ENCODE measurements at places on chromosomes 5 and 9. TPM values are rescaled to one million over a fixed set of nuclear protein-coding genes. Genes with fewer than 3 reads are reported as not detected.

DNA sequence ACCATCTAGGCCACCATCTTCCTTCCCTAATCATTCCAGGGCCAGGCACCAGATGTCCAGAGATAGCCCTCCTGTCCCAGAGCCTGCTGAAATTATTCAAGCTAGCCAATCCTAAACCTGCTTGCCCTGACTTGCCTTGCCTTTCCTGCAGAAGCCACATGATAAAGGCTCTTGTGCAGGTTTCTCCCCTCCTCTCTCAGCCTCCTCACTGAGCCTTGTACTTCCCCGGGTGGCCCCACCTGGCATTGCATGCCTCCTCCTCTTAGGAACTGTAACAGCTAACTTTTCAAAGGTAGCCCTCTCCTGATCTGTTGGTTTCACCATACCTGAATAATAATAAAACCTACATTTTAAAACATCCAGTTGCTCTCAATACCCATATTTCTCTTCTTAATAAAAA lies 42.6 kb downstream of the DIRAS2 start:
- DNase-seq = no peak

- no peak for DNase-seq
These were observed 953.8 kb downstream of the NR2F1-AS1 start for GRCh38 chr5:92627186-92627585.

GRCh38 chr5:14590949-14591348 lies 9.4 kb downstream of the OTULINL start:
- DNase-seq = no peak

DNA sequence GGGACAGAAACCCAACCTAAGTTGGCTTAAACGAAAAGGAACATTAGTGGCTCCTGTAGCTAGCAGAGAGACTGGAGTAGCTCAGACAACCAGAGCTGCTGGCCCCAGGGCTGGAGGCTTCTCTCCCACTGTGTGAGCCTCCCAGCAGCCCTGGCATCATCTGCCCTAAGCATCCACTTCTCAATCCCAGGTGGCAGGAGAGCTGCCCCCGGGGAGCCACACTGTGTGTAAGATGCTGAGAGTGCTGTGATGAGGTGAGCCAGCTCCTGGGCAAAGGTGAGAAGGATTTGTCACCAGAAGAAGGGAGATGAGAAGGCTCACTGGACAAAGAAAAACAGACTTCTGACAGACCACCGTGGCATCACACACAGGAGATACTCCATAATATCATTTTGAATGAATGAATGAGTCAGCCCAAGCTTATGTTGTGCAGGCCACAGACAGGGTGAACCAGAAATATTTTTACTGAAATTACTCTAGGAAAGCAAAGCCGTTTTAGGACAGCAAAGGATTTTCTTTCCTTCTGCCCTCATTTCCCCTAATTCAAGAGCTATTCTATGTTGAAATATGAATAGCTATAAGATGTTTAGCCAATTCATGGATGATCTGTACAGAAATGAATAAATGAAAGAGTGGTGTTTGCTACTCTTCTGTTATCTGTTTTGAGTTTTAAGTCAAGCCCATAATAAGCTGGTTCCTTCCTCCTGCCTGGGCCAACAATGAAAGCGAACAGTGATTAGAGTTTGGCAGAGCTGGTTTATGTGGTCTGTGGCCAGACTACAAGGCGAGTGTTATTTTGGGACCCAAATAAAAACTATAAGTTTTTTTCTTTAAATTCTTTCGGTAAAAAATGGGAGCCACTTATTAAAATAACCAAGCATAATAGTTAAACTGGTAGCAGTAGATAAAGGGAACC lies 57.4 kb upstream of the ECM2 start:
- DNase-seq = no peak

GRCh38 chr5:89707891-89708290 lies 701.7 kb downstream of the CETN3 start:
- no peak for DNase-seq

DNA sequence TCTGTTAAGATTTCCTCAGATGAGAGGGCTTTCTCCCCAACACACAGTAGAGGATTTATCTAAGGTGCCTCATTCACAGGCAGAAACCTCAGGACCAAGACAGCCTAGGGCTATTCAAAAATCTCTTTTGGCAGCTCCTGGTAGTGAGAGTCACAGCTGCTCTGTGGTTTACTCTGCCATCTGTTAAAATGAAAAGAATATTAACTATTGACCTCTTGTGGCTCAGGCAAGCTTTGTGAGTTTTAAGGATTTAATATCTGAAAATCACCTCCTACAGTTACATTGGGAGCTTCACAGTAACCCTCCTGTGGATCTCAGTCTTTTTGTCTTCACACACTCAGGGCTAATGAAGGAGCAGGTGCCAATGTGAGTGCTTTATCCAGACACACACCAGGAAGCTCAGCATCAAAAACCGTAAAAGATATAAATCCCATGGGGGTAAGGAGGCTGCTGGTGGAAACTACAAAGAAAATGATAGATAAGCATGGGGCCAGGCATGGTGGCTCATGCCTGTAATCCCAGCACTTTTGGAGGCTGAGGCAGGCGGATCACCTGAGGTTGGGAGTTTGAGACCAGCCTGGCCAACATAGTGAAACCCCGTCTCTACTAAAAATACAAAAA lies 29.7 kb downstream of the PPP1R2B start:
- no peak for DNase-seq

GRCh38 chr9:114538241-114538640 lies 33.0 kb upstream of the WHRN start:
- no peak for DNase-seq

DNA sequence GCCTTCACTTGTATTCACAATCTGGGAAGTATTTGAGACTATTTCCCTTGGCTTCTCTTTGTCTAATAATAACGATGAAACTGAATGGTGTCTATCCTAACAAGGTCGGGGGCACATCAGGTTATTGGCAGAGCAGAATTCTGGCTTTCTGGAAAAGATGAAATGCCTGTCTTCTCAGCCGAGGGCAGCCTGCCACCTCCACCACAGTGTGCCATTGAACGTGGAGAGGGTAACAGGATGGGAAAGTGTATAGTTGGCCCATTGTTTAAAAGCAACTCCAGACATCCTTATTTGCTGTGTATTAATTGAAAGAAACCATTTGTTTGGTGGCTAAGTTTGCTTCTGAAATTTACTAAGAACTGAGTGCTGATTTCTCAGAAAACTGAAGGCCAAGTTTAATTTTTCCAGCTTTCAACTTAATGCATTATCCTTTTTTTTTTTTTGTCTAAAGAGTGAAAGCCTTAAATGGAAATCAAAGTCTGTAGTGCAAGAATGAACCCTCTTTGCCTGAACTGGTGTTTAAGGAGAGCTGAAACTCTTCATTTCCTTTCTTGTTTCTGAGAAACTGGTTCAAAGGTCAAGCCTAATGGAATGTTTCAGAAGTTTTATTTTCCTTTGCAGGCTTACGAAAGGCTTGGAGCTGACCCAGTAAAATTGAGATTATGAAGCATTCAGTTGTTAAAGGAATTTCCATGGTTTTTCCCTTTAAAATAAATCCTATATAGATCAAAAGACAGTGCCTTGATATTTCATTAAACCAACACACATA lies 563.7 kb upstream of the DAP start:
- DNase-seq = no peak

DNA sequence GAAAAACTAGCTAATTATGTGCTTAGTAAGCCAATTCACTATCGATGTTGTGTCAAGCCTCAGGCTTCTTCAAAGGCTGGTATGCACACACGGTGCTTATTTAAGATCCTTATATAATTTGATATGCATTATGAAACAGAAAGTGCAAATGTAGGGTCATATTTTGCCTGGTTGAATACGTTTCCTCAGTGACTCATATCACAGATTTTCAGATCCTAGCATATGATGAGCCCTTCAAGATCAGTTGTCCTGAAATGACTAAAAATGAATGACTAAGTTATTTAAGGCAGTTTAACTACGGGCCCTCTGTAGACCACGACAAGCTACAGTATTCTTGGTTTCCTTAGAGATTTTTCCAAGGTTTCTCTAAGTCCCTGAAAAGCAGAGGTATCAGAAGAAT lies 778.3 kb downstream of the PRELID2 start:
- no peak for DNase-seq

- no peak for DNase-seq
These were observed 38.9 kb downstream of the ZNF608 start for GRCh38 chr5:124707520-124707919.

GRCh38 chr5:133696782-133697507 lies 84.6 kb upstream of the FSTL4 start:
- no peak for DNase-seq

DNA sequence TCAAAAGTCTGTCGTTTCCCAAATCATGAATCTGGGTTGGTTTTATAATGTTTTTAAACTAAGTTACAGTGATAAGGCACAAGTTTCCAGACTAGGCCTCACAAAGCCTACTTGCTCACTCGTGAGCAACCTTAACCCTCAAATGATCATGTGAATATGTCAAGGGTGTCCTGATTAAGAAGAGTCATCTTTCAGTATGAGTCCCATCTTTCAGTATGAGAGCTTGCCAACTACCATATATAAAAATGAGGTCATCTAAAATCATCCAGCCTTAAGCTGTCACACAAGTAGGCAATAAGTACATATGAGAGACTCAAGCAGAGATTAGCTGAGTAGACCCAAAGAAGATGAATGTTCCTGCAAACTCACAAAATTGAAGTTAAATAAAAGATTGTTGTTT lies 668.4 kb upstream of the FAM174A start:
- no peak for DNase-seq

GRCh38 chr5:115375893-115376292 lies 79.4 kb upstream of the CCDC112 start:
- no peak for DNase-seq

DNA sequence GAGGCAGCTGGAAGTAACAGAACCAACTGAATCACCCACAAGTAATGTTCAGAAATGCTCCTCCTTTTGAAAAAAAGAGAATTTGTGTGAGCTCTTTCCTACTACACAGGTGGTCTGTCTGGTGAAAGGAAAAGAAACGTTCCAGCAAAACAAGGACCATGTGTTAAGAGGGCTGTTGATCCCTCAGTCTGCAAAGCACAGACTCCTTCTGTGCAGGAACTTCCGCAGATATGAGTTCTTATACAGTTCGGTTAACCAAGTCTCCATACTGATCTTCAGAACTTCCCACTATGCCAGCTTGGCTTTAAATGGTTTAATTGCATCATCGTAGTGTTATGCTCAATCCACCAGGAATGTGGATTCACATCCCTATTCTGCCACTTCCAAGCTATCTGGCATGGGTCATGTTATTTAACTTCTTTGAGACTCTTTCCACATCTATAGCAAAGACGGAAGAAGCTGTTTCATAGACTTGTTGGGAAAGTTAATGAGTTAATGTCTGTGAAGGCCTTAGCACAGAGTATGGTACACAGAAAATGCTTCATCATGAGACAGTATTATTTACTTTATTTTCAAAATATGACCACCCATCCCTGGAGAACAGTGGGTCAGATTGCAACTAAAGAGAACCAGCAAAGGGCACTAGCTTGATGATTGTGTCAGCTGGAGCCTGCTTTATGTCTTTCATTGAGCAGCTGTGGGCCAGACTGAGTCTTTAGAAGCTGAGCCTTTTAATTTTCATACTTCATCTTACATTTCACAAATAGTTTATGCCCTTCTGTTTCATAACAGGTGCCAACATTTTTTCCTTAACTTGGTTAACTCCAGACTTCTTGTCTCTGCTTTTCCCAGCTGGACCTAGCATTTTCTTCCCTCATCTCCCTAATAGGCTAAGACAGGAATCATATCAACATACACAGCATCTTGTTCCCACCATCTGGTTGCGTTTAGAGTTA lies 89.9 kb downstream of the MAMDC2 start:
- DNase-seq = no peak

GRCh38 chr9:135048046-135048757 lies 39.3 kb upstream of the OLFM1 start:
- no peak for DNase-seq

GRCh38 chr5:115068239-115069086 lies 101.2 kb downstream of the TRIM36 start:
- DNase-seq = peak; percentile 76

DNA sequence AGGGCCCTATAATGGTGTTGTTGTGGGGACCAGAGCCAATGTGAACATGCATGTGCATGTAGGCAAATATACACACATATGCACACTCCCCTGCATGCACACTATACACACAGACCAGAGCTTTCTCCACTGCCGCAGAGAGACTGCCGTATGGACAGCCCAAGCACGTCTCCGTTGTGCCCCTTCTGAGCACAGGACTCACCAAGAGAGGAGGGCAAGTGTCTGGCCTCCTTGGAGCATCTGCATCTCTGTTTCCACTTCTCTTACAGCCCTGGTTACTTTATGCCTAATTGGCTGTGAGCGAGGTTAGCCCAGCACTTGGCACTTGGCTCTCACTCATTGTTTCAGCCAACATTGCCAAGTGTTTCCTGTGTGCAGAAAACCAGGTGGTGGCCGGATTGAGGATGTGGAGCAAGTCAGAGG lies 30.4 kb downstream of the CSF2 start:
- DNase-seq = no peak

- no peak for DNase-seq
These were observed 150.8 kb downstream of the GRIA1 start for GRCh38 chr5:153641183-153641688.

GRCh38 chr9:134889386-134890154 lies 9.0 kb downstream of the FCN2 start:
- no peak for DNase-seq

GRCh38 chr9:112447283-112447761 lies 39.3 kb upstream of the KIAA1958 start:
- no peak for DNase-seq

- no peak for DNase-seq
These were observed 31.0 kb downstream of the C9orf40 start for GRCh38 chr9:74921737-74922136.

- peak; percentile 38 for DNase-seq
These were observed 72.1 kb downstream of the MRPL36 start for GRCh38 chr5:1727571-1727970.

- peak; percentile 71 for DNase-seq
These were observed 883 bp upstream of the VAV2 start for GRCh38 chr9:133992780-133993634.

- no peak for DNase-seq
These were observed 59.1 kb upstream of the CAMK4 start for GRCh38 chr5:111165058-111165457.

- DNase-seq = no peak
These were observed 91.2 kb downstream of the RFK start for GRCh38 chr9:76302947-76303550.

- DNase-seq = no peak
These were observed 1.1 kb upstream of the ANXA2R start for GRCh38 chr5:43041110-43041668.

Gene LPAR1
- total RNA-seq = not detected

Gene PCDHB4
- total RNA-seq = not detected

Gene CNTFR
- total RNA-seq = not detected

Gene CTXN3
- not detected for total RNA-seq

Gene SLC12A7
- total RNA-seq = 21.9 TPM

Gene KIF4B
- not detected for total RNA-seq

Gene SMIM32
- not detected for total RNA-seq

Gene OR2S2
- total RNA-seq = not detected

Gene DNAH5
- not detected for total RNA-seq

Gene FBN2
- total RNA-seq = not detected

Gene FOXD1
- 2.0 TPM for total RNA-seq

Gene MEIKIN
- not detected for total RNA-seq

Gene SHOC1
- total RNA-seq = not detected

Gene CRHBP
- total RNA-seq = not detected

Gene ZFAND5
- 115 TPM for total RNA-seq

Gene BAAT
- total RNA-seq = not detected
